ENCODE measurements at places on chromosomes 7 and 10.

GRCh38 chr7:28853834-28854749, 104.0 kb downstream of the TRIL start:
- DNase-seq, result peak; percentile 92

- DNase-seq, result no peak
Measured at GRCh38 chr10:6995831-6996230, 415.0 kb downstream of the SFMBT2 start.

- DNase-seq, result no peak
Measured at GRCh38 chr10:92868557-92868956, 20.2 kb downstream of the EXOC6 start.

- no peak for DNase-seq
Measured at GRCh38 chr7:99910976-99911375, 8.4 kb downstream of the TRIM4 start.
